ENCODE measurements at places on chromosomes 12 and 14. TPM values are rescaled to one million over a fixed set of nuclear protein-coding genes. Genes with fewer than 3 reads are reported as not detected.

MTA1 gene
- 218 TPM for total RNA-seq

ACOT6 gene
- not detected for total RNA-seq

GRCh38 chr14:67817750-67818438 is 1.5 kb upstream of the ZFYVE26 start:
- no peak for DNase-seq

- DNase-seq = no peak
These were observed 354.5 kb downstream of the NUAK1 start for GRCh38 chr12:105783983-105784947.

Data from uterus (tissue), 4 donors.